ENCODE measurements at places on chromosomes 3 and 15. TPM values are rescaled to one million over a fixed set of nuclear protein-coding genes. Genes with fewer than 3 reads are reported as not detected.

RPUSD2 gene
- 14.9 TPM for total RNA-seq

- no peak for DNase-seq
Measured at GRCh38 chr3:114034787-114035545, 21.4 kb downstream of the CCDC191 start.

- no peak for DNase-seq
Measured at GRCh38 chr3:72544239-72544638, 304.0 kb downstream of the SHQ1 start.

CLK3 gene
- 58.7 TPM for total RNA-seq

ILDR1 gene
- 0.21 TPM for total RNA-seq
